ENCODE measurements at places on chromosomes 7 and 10.
A peak's percentile ranks its signal among the peaks of the same experiment; 100 is the strongest.

DNA sequence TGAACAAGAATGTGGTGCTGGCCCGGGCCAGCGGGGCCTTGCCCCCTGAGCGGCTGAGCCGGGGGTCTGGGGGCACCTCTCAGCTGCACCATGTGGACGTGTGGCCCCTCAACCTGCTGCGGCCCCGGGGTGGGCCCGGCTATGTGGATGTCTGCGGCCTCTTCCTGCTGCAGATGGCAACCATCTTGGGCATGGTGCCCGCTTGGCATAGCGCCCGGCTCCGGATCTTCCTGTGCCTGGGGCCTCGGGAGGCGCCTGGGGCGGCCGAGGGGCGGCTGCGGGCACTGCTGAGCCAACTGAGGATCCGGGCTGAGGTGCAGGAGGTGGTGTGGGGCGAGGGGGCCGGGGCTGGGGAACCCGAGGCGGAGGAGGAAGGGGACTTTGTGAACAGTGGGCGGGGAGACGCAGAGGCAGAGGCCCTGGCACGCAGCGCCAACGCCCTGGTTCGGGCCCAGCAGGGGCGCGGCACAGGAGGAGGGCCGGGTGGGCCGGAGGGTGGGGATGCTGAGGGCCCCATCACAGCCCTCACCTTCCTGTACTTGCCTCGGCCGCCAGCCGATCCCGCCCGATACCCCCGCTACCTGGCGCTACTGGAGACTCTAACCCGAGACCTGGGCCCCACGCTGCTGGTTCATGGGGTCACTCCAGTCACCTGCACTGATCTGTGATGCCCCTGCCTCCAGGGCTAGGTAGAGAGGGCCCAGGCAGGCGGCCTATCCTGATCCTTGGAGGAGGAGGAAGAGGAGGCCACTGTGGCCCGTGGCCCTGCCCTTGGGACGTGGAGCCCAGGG is 1.1 kb upstream of the TRIP6 start:
- no peak for DNase-seq

GRCh38 chr10:60343254-60343653 is 46.4 kb downstream of the ANK3 start:
- no peak for DNase-seq

DNA sequence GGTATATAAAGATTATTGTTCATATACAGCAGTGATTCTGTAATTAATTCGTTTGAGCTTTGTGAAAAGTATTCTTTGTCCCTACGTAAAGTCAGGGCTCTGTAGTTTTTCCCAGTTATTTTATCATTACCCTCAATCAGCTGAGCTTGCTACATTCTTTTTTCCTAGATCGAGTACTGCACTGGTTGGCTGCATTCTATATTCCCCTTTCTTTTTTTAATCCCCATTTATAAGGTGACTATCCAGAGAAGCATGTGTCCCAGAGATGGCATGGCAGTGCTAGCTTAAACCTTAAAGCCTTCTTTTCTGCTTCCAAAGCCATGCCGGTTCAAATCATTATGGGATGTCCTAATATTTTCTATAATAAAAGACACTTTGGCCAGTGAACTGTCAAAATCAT is 230.1 kb upstream of the CELF2 start:
- no peak for DNase-seq

GRCh38 chr7:27146491-27147198 is 929 bp downstream of the HOXA6 start:
- DNase-seq = no peak

GRCh38 chr7:101146-102046 is 91.0 kb upstream of the FAM20C start:
- no peak for DNase-seq

DNA sequence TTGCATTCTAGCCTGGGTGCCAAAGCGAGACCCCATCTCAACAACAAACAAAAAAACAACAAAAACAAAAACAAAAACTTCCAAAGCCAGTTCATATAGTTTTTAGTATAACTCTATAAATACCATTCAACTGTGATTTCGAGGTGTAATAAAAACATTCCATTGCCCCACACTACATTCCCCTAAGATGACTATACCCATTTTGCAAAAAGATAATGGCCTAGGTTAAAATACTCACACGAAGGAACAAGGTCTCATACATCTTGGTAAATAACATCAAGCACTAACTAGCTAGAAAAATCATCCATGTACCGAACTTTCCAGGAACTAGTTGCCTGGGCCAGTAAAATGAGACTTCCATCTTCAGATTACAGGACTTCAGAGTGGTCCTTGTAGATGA is 55.4 kb downstream of the GLI3 start:
- no peak for DNase-seq

GRCh38 chr10:9670911-9671310 is 1346.8 kb upstream of the CELF2 start:
- DNase-seq = no peak

DNA sequence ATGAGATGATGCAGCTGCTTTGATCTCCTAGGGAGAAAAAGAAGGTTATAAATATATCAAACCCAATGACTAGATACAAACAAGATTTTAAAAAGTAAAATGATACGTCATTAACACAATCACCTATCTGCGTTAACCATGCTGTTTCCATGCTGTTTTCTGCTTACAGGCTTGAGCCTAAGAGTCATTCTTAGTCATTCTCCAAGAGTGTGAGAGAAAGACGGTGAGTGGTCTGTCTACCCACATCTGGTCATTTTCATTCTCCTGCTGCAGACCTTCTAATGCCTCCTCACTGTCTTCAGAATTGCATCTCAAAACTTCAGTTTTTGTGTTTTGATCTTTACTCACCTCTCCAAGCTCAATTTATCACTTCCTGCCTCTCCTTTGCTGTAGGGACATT is 98.0 kb upstream of the ELMO1 start:
- DNase-seq = no peak

DNA sequence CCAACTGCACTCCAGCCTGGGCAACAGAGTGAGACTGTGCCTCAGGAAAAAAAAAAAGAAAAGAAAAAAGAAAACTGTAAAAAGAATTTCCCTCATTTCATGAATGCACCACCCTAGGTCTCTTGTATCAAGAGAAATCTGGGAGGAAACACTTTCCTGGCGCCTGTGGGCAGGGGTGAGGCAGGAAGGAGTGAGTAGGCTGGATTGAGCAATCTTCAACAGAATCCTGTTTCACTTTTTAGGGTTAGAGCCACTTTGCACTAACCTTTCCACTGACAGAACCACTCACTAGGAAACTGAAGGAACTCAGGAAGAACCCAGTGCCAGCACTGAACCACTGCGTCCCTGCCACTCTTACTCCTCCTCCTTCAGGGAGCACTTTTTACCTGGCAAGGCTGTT is 282.1 kb downstream of the CCDC3 start:
- DNase-seq = no peak

GRCh38 chr7:1742555-1743303 is 72.7 kb downstream of the ELFN1 start:
- DNase-seq = no peak

GRCh38 chr10:69179089-69179742 is 818 bp upstream of the SUPV3L1 start:
- DNase-seq = no peak

GRCh38 chr7:11069591-11069990 is 95.9 kb downstream of the PHF14 start:
- DNase-seq = no peak

DNA sequence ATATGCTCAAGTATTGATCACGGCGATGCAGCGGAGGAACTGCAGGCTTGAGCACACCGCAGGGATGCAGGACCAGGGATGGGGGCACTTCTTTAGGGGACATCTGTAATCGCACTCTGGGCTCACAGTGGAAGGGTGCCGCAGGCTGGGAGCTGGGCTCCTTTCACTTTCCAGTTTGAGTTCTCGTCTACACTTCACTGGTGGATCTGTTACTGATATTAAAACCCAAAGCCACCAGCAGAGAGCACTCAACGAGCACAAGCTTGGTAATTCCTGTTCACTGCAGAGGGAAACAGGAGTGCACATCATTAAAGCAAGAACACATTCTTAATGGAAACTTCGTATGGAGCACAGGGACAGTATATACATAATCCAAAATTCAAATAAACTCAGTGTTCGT is 91.3 kb downstream of the PARD3 start:
- DNase-seq = no peak

GRCh38 chr7:26143298-26144048 is 8.5 kb upstream of the NFE2L3 start:
- no peak for DNase-seq

DNA sequence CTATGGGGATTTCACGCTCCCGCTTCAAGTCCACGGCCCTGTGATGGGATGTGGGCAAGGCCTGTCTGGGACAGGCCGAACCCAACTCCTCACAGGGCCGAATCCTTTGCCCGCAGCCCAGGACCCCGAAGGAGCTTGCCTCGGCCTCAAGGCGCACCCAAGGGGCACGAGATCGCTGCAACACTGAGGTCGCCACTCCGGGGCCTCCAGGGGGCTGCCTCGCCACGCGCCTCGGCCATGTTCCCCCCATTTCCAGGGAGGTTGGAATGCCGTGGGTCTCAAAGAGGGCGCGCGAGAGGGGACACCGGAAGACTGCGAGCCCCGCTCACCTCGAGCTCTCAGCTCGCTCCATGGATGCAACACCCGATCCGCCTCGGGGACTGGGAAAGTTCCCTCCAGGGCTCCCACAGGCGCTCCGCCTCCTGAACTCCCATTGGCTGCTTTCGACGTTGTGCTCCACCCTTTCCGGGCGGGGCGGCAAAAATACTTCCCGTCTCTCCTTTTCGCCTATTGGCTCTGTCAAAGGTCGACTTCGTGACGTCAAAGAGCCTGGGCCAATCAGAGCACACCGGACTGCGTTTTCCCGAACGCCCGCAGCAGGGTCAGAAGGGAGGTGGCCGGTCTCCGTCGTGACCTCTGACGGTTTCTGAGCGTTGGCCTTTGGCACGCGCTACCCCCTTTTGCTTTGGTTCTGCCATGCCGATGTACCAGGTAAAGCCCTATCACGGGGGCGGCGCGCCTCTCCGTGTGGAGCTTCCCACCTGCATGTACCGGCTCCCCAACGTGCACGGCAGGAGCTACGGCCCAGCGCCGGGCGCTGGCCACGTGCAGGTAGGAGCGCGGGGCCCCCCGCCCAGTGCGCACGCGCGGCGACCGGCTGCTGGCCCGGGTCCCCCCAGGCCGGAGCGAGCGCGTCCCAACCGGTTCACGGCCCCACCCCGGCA is at the start of the genes AIMP2 and PMS2:
Gene AIMP2 (plus strand): TSS at position 605 of the 944 bp plus-strand sequence. CDS start 92 bp downstream, at position 697.
Gene PMS2 (minus strand): TSS at position 382 of the 944 bp plus-strand sequence. CDS start 30 bp downstream, at position 352.
- peak; percentile 91 for DNase-seq

DNA sequence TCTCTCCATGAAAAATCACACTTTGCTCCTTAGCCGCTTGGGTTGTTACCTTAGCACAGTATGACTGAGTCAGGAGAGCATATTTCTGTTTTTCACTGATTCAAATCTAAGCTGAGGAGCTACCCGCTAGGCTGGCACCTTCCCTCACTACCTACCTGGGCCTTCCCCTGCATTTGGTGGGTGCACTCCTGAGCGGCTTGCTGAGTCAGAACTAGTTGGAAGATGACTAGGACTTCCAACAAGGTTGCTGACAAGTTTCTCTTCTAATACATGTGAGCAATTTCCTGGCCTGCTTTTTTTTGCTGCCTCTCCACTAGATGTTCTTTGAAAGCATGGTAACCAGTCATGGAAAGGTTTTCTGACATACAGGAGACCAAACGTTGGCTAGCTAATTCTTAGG is 43.8 kb upstream of the SEC61G start:
- DNase-seq = no peak

- DNase-seq = no peak
Measured at GRCh38 chr7:141999058-141999623, 3.5 kb downstream of the MGAM start.

DNA sequence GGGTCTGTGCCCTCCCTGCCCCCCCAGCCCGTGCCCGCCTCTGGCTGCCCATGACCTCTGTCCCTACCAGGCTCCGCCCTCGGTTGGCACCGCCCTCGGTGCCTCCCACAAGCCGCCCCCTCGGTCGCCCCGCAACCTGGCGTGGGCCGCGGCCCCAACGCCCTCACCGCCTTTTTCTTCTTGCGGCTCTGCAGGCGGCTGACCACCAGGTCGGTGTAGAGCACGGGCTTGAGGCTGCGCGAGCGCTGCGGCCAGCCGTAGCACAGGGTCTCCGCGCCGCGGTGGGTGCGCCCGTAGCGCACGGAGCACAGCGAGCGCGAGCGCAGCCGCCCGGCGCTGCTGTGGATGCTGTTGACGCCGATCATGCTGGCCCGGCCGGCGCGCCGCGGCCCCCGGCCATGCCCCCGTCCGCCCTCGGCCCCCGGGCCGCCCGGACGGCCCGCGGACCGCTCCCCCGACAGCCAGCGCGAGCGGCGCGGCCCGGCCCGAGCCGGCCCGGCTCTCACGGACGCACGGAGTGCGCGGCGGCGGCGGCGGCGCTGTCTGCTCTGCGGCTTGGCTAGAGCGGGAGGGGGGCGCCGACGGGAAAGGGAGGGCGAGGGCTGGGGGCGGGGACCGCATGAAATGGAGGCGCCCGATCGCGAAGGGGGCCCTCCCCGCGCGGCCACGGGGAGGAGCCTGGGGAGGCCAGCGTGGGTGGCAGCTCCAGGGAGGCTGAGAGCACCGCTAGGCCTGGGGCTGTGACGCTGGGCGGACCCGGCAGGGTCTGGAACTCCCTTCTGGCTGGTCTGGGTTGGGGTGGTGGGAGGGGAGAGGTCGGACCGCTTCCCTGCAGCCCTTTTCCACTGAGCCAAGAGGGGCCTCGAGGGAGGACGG is 9.6 kb downstream of the PSD start:
- no peak for DNase-seq
